ENCODE measurements at places on chromosomes 16 and 17.

DNA sequence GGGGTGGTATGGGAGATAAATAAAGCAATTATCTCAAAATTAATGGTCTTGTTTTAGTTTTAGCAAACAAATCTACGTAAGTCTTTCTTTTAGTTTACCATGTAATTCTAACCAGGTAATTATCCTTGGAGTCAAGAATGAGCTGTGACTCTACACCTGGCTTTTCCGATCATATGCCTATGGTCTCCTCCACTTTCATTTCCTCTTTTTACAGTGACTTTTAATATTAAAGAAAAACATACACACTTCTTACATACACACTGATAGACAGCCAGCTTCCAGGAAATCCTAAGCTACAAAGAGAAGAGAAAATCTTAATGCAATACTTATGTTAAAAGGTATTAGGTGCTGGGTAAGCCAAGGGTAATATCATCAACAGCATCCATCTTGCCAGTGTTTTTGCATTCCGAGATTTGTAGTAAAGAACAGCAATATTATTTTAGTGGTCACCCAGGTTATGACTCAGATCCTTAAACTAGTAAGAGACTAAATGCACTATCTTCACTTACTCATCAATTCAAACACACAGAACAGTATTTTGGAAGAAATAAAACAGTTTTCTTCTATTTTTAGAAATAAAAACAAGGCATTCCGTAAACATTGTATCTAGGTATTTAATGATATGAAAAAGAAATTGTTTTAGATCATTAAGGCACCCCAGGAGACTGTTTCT, 4.4 kb upstream of the IRX5 start:
- DNase-seq: no peak

DNA sequence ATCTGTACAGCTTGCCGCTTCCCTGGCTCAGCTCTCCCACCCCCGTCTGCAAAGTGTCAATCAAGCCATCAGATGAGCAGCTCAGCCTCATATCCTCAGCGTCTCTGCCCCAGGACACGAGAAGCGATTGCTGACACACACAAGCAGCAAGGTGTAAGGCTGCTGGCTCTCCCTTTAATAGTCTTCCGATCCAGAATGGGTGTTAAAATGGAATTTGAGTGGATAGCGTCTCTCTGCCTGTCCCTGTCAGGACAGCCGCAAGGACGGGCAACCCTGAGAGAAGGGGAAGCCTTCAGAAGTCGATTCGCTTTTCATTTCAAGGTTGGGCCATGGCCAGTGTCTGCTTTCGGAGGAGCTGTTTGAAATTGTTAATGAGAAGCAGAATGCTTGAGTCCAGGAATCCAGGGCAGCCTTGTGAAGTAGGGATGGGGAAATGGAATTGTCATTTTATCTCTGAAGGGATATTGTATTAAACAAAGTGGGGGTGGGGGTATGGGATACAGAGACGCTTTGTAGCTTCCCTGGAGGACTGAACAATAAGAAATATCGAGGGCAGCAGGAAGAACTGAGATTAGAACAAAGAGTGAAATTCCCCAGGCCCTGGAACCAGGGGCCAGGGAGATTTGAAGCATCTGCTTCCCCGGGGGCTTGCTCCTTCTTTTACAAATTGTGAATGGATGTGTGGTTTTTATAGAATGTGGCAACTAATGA, 4.7 kb upstream of the PIPOX start:
- DNase-seq: no peak

DNA sequence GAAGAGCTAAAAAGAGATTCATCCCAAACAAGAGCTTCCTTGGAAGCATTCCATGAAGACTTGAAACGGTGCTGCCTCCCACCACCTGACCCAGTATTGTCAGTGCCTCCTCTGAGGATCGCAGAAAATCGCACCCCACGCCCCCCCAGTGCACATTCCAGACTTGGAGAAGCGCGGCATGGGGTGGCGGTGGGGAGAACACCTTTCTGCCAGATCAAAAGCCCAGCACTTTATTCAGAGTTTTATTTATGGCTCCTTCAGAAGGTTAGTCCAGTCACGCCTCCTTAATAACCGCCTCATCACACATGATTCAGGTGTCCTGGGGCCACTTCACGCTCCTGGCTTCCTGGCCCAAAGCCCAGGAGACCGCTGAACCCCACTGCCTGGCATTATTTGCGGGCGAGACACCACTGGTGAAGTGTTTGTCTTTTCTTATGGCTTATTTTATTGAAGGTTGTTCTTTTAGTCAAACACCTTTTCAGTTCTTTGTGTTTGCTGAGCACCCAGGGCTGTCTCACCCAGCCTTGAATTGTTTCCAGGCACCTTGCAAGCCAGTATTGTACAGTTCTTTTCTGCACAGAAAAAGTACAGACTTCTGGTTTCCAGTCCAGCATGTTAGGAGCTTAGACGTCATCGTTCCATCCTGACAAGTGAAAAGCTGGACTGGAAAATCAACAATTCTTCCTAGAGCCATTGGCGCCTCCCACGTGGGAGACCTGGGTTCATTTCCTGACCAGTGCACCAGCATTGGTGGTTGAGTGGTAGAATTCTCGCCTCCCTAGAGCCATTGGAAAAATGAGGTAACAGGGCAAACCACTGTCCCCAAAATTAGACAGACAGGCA, 79.6 kb upstream of the CACNG5 start:
- DNase-seq: no peak

GRCh38 chr17:60371818-60372510, 20.0 kb downstream of the USP32 start:
- DNase-seq: no peak

DNA sequence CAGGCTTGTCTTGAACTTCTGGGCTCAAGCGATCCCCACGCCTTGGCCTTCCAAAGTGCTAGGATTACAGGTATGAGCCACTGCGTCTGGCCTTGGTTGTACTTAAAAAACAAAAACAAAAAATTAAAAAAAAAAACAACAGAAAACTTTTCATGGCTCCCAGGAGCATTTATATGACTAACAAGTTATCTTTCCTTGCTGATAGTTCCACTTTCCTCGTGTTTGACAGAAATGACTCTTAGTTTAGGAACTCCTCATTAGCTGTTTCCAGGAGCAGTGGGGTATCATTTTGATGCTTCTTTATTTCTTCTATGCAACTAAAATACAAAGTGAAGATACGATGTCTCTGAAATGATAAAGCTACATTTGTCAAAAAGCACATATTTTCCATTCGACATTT, 165.4 kb downstream of the PRKCA start:
- no peak for DNase-seq

GRCh38 chr16:86479419-86479818, 30.9 kb upstream of the FOXF1 start:
- no peak for DNase-seq

- DNase-seq: no peak
Measured at GRCh38 chr17:67559381-67559966, 158.3 kb upstream of the NOL11 start.

GRCh38 chr17:182050-182751, 751 bp upstream of the DOC2B start:
- DNase-seq: no peak

DNA sequence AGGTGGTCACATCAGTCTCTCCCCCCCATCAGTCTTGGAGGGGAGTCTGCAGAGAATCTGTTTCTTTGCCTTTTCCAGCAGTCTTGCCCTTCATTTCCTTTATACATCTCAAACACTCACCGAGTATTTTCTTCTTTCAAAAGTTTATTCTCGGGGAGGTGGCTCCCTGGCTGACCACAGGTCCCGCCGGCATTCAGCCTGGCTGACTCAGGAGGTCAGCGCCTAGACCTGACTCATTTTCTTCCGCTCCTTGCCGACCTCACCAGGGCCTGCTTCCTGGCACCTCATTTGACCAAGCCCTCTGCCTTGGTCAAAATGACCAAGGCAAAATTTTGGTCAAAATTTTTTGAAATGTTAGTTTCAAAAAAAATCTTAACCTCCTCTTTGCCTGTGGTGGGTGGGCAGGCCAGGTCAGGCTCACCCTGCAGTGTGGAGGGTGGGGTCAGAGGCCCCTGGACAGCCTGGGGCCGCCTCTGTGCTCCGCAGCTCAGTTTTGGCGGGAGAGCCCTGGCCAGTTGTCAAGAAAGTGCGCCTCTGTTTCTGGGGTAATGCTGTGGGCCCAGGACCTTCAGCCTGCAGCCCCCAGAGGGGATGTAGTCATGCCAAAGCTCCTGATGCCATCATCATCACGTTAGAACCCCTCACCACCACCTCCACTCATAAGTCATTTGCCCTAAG, 165.6 kb downstream of the SPECC1 start:
- DNase-seq: no peak

DNA sequence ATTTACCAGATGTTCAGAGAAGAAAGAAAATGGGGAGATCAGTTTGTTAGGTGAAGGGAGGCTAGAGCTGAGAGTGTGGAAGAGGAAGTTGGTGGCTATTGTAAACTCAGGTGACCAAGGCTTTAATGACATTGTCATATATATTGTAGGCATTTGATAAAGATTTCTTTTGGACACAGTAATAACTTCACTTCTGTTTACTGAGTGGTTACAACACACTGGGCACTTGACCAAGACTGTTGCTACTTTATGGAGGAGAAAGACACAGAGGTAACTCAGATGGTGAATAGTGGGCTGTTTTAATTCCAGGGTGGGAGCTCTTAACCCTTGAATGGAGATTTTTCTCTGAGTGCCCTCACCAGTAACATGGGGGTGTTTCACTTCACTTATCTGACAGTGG, 46.0 kb downstream of the TNRC6A start:
- no peak for DNase-seq

DNA sequence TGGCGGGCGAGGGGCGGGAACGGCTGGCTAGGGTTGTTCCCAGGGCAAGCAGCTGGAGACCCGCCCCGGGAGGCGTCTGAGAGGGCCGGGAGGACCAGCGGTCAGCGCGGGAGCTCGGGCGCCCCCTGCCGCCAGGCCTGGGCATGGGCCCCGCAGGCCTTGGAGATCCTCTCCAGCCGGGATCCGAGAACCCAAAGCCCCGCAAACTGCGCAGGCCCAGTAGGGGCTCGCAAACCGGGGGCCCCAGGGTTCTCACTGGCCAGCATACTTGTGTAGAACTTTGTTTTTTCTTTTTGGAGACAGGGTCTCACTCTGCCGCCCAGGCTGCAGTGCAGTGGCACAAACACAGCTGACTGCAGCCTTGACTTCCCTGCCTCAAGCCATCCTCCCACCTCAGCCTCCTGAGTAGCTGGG, 20.8 kb upstream of the ZNF423 start:
- peak; percentile 66 for DNase-seq

DNA sequence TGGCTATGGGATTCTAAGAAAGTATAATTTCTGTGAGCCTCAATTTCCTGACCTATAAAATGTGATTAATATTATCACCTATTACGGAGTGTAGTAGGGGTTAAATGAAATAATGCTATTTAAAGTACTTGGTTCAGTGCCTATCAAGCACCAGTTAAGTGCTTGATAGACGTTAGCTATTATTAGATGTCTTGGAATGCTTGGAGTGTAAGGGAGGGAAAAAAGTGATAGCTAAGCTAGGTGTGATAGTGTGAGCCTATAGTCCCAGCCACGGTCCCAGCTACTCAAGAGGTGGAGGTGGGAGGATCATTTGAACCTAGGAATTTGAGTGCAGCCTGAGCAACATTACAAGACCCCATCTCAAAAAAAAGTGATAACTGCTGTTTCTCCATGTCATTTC, 7.5 kb downstream of the ORC6 start:
- DNase-seq: no peak

DNA sequence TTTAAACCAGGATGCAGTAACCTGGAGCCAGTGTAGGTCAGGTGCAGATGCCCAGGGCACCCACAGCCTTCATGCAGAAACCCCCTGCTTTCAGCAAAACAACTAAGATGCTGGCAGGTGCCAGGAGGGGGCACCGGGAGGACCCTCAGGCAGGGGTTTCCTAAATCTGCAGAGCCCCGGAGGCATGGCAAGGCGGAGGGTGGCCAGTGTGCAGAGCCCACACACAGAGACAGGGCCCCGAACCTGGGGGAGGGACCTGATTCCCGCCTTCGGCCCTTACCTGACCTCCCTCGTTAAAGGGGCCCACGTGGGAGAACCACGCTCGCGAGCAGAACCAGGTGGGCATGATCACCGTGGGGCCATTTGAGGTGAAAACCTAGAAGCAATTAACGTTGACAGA, 114.0 kb upstream of the METRNL start:
- no peak for DNase-seq

- no peak for DNase-seq
Measured at GRCh38 chr16:3036726-3037315, at the start of gene BICDL2. Gene BICDL2 (minus strand): TSS chr16:3036944. CDS start chr16:3035496, 1,448 bp downstream.

- no peak for DNase-seq
Measured at GRCh38 chr17:71188811-71189492, 931.9 kb upstream of the SOX9 start.

DNA sequence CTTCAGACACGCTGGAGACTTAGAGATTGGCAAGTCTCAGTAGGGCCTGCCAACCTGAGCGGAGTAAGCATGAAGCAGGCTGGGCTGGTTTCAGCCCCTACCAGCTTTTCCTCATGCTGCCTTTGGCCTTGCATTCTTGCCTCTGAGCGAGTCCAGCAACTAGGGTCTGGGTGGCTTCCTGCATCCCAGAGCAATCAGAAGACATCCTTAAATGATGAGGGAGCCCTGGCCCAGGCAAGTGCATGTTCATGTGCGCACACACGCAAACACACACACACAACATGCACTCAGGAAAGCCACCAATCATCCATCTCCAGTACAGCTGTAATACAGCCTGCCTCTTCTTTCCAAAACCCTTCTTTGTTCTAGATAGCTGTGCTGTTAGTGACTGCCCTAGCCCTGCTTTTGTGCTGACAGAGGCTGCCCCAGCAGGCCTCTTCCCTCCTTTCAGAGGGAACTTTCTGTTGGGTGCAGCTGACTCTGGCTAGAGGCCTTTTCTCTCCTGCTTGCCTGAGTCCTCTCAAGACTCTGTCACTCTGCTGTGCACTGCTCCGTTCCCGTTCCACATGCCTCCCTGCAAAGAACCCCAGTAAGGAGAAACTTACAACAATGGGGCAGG, 30.7 kb upstream of the TBX2 start:
- no peak for DNase-seq

DNA sequence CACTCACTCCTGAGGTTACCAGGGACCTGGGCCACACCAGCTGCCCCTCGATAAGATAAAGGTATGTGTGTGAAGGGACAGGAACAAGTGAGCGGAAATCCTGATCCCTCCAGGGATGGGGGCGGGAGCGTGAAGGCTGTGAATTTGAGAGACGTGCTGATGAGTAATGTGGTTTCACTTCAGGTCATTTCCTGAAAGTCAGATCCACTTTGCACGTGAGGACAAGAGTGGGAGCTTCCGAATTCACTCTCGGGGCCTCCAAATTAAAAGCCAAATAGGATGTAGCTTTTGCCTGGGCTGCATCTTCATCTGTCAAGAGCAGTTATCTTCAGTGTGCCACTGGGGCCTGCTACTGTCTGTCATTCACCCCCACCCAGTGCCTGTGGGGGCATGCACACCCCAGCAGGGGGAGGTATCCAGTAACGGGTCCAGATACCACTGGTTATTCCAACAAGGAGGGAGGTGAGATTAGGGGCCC, 87.4 kb upstream of the LHX1 start:
- peak; percentile 30 for DNase-seq

GRCh38 chr17:73469311-73469710, 157.5 kb upstream of the CDC42EP4 start:
- no peak for DNase-seq
